OCI-M1 (cell line): ENCODE measurements at places on chromosomes 13 and 19.
A peak's percentile ranks its signal among the peaks of the same experiment; 100 is the strongest.

- no peak for DNase-seq
Measured at GRCh38 chr13:50366488-50367174, 351.4 kb downstream of the KCNRG start.

DNA sequence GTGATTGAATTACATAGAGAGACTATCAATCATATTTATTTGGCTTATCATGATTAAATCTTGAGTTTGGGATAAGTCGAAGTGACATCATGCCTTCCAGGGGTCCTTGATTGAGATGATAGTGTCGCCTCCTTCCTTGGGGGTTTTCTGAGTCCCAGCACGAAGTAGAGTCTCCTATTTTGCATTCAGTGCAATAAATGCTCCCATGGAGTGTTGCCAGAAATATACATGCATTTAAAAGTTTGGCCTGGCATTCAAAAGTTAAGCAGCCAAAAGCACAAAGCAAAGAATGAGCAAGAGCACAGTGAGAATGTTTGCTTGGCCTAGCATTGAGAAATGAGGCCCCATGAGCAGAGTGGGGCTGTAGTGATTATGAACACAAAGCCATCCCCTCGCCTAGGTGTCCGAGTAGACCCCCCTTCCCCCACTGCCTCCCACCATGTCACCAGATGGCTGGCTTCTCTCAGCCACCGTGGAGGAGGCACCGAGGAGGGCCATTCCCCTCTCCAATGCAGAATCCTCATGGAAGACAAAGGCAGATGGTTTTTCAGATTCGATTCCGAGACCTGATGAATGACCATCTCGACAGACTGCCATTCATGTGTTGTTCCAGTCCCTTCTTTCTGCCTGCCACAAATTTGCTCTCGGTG, 58.8 kb upstream of the UBL3 start:
- no peak for DNase-seq

DNA sequence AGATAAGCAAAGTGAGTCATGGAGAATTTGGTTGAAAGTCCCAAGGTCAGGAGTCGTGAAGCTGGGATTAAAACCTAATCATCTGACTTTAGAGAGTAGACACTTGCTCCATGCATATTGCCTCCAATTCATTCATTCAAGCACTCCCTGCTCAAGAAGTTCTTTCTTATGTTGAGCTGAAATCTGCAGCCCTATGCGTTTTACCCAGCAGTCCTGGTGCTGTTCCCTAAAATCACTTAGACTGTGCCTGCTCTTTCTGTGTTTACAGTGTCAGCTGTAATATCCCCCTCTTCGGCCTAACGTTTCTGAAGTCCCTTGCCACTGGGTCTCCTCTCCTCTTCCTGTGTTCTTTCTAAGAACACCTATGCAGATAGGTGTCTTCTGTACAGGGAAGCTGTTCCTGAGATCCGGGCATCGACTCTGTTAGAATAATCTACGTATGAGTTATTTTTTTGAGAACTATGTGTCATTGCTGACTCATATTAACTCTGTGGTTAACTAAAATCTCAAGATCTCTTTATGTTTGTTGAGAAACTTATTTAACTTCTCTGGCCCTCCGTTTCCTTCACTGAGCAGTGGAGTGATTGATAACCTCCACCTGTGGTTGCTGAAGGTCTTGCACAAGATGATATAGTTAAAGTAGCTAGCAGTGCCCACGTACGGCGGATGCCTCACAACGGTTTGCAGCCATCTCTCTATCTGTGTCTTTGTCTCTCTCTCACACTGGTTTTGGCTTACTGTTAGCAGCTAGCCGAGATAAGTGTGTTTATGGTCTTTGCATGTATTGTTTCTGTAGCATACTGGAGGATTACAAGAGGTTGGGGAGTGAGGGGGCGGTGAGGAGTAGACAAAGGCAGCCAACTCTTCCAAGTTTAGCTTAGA, 4.7 kb downstream of the ALOX5AP start:
- peak; percentile 68 for DNase-seq

DNA sequence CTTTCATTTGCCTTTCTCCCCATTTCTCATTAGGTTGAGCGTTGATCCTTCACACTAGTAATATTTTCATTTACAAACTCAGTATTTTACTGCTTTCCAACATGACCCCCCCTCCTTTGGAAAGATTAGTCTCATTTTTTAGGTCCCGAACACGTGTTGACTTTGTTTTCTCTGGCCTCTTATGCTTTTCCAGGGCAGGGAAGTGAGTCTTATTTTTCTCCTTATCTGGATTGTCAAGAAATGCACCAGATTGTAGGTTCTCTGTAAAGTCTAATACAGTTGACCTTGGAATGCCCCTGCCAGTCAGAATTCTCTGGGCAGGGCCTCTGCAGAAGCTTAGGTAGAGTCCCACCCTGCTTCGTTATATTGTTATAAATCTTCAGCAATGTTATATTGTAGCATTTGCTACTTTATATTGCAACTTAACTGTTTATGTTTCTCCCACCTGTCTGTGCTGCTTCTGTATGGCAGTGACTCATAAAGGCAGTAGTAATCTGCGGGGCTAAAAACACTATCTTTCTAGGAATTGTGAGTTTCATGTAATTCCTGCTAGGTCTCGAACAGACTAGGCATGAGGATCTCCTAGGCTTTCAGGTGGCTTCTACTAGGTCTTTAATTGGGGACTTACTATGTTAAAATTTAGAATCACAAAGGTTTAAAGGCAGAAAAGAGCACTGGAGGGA, 2.0 kb downstream of the TDRD3 start:
- DNase-seq = peak; percentile 82

DNA sequence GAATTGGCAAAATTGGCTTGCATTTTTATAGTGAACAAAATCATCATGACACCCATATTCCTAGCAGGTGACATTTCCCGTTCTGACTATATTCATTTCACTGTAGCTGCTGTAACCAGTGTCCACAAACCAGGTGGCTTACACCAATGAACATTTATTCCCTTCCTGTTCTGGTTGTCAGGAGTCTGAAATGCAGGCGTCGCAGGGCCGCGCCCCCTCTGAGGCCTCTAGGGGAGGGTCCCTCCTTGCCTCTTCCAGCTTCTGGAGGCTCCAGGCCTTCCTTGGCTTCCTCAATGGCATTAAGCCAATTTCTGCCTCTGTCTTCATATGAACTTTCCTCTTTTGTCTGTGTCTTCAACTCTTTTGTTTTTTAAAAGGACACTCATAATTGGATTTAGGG, 6.5 kb upstream of the RLN3 start:
- DNase-seq = peak; percentile 60

DNA sequence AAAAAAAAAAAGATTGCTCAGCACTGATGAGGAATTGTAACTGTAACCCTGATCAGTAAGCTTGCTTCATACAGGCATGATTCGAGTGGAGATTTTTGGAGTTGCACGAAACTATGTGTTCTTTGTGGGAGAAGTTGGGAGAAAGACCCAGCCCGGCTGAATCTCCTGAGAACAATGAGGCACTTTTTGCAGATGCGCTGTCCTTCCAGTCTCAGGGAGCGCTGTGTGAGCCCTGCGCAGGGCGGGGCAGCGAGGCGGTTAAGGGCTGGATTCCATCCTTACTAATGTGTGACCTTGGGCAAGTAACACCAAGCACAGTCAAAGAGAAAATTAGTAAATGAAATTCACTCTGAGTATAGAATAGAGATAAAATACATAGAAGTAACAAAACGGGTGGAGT, 76.9 kb downstream of the SIPA1L3 start:
- DNase-seq = no peak

DNA sequence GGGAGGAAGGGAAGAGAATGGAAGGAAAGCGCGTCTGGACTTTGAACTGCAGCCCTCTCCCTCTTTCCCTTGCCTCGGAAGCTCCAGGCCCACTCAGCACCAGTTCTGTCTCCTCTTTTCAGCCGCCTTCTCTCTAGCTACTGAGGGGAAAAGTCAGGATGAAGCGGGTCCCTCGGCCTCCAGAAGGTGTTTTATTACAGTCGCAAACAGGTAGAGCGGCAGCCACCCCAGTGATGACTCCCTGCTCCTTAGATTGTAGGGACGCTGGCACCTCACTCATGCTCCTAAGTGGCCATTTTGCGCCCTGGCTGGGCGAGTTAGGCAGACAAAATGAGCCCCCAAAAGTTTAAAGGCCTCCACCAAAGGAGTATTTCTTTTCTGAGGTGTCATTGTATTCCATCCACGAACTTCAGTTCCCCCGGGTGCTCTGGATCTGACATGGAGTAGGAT, 954 bp upstream of the STK24 start:
- no peak for DNase-seq

DNA sequence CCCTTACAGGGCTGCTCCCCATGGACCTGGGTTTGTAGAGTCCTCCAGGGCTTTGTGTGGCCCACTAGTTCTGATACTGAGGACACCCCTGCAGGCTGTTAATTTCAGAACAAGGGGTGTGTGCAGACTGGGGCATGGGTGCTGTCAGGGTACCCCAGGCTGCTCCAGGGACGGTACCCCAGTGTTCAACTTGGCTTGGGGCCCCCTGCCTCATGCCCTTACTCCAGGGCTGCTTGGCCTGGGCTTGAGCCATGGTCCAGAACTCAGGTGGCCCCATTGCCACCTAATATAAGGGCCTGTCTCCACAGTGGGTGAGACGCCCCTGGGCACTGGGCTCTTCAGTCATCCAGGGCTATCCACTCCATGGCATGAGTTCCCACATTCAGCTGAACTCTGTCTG, 1417.6 kb downstream of the UQCRFS1 start:
- no peak for DNase-seq

- DNase-seq = no peak
Measured at GRCh38 chr13:111458739-111459138, 138.3 kb downstream of the TEX29 start.

- no peak for DNase-seq
Measured at GRCh38 chr13:39580881-39581575, 22.0 kb downstream of the LHFPL6 start.

DNA sequence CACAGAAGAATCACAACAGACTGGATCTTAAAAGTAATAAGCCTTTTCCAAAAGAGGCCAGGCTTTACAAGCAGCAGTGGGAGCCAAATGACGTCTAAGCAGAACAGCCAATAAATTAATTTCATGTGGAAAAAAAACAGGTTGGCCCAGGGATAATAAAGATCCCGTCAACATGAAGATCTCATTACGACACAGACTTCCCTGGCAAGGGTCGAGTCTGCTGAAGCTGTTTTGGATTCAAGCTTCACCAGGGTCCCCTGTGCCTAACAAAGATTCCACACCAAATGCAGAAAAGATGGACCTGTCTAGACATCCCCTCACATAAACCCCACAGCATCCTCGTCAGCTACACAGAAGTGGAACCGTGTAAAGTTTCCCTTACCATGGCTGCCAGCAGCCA, 215.1 kb upstream of the ZNF507 start:
- no peak for DNase-seq

DNA sequence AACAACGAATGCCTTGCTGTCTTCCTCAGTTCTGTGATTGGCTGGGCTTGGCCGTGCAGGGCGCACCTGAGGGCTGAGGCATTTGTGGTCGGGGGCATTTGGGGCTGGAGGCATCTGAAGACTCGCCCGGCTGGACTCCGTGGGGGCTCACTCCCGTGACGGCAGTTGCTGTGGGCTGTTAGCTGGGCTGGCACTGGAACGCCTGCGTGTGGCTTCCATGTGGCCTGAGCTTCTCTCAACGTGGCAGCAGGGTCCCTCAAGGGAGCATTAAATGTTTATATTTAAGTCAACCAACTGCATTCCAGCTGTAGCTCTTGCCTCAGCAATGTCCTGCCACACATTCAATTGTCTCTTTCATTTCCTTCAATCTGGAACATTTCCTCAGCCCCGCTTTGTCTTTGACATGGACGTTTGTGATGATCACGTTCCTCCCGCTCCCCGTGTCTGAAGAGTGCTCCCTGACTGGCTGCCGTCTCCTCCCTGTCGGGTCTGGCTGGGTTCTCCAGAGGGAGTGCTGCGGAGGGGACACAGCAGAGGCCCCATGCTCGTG, 21.0 kb downstream of the CCDC8 start:
- DNase-seq = no peak

- DNase-seq = no peak
Measured at GRCh38 chr19:16878181-16878965, 10.4 kb upstream of the F2RL3 start.

DNA sequence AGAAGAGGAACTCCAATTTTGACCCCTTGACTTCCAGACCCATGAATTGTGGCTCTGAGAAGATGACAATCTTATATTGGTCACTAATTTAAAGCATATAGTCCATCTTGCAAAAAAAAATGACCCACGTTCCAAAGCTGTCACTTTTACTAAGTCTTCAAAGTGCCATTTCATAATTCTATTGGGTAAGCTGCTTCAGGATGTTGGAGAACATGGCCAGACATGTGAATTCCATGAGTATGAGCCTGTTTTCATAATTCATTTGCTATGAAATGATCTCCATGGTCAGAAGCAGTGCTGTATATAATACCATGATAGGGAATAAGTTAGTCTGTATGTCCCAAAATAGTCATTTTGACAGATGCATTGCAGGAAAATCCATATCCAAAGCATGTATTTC, 1787.3 kb downstream of the SLITRK5 start:
- no peak for DNase-seq

- no peak for DNase-seq
Measured at GRCh38 chr13:114099918-114100445, 32.4 kb downstream of the RASA3 start.

DNA sequence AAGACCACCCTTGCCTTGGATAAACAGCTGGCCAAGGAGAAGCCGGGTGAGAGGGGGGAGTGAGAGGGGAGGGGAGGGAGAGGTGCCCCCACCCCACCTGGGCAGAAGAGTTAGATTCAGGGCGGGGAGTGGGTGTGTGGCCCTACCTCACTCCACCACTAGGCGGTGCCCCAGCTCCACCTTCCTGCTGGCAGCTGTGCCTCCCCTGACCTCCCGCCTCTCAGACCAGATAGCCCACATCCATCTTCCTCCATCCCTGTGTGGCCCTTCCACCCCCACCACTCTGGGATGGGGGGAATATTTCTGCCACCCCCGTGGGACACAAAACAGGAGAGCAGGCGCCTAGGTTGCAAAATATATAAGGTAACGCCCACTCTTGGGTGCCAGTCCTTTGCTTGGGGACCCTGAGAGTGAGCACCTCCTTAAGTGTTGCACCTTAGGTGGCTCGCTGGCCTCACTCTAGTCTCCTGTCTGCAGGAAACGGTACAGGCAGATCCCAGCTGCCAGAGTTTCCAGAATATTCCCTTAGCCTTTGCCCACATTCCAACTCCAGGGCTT, 13.8 kb upstream of the EHD2 start:
- DNase-seq = peak; percentile 79

DNA sequence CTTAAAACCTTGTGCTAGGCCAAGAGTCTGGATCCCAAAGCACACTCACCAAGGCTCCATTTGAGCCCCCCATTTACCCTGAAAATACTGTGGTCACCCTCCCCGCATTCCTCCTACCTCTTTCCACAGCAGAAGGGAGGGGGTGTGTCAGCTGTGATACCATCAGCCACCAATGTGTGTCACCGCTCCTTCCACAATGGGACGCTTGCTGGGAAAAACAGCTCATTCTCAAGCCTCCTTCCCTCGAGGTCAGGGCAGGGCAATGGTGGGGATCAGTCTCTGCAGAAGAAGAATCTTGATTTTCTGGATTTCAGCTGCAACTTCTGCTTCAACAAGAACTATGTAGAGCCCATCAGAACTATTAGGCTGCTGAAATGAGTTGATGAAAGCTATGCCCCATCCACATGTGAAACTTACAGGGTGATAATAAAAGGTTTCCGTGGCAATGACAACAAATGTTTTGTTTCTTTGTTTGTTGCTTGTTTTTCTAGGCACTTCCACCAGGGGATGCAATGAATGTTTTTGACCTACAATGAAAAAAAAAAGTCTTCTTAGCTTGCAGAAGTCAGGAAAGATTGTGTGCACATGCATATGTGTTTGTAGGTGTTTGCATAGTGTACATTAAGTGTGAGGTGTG, 26.4 kb upstream of the ZNF507 start:
- DNase-seq = peak; percentile 27

- DNase-seq = no peak
Measured at GRCh38 chr13:99254830-99255229, 3.3 kb downstream of the GPR18 start.

- DNase-seq = no peak
Measured at GRCh38 chr19:8335343-8336071, 7.6 kb downstream of the KANK3 start.
